HCT116 (cell line): ENCODE measurements at places on chromosomes 1 and 21.
A peak's percentile ranks its signal among the peaks of the same experiment; 100 is the strongest.

GRCh38 chr1:50604580-50604979, 181.3 kb upstream of the DMRTA2 start:
- DNase-seq: no peak

DNA sequence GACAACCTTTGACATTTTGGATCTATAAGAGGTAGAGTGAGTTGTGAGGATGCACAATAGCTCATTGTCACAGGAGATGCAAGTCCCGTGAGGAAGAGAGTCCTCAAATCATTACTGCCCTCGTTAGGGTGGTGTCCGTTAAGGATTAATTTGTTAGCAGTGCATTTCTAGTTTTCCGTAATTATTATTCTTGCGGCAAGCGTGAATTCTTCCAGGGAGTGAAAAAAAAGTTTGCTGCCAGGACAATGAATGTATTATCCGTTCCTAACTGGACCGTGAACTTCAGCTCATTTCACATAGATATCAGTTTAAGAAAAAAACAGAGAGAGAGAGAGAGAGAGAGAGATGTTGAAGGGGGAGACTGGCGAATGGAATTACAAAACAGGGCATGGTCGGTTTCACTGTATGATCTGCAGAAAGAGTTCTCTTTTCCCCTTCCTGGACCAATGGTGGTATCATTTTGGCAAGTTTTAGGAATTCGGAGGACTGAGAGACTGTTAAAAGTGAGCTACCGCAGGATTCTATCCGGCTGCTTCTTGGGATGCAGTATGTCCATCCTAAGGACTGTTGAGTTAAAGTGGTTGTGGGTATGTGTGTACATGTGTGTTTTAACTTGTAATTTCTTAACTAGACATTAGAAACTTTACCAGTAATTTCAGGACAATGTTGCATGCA, 216.0 kb upstream of the NFIA start:
- DNase-seq: no peak

- DNase-seq: no peak
Measured at GRCh38 chr1:222583079-222583478, 6.7 kb downstream of the TAF1A start.

DNA sequence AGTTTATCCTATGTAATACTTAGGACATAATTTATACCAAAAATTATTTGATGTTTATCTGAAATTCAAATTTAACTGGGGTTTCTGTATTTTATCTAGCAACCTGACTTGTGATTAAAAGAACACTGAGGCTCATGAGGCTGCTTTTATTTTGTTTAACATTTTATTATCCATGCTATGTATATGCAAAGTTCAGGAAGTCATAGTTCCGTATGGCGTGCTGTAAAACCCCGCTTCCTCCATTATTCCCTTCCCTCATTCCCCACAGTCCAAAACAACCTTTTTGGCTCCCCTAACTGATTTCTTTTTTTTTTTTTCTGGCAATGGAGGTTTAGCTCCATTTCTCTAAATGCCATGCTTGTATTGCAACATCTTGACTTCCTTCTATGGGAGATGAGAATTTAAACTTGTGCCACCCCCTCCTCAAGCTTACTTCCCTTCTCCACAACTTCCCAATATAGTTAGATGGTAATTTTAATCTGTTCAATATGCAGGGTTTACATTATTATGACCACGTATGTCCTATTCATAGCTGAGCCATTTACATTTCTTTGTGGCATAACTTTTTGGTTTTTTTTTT, 138.0 kb upstream of the DNAH14 start:
- no peak for DNase-seq

- no peak for DNase-seq
Measured at GRCh38 chr1:165703648-165704047, 5.3 kb upstream of the ALDH9A1 start.

GRCh38 chr1:33641104-33641830, 168.8 kb downstream of the ZSCAN20 start:
- DNase-seq: peak; percentile 32

DNA sequence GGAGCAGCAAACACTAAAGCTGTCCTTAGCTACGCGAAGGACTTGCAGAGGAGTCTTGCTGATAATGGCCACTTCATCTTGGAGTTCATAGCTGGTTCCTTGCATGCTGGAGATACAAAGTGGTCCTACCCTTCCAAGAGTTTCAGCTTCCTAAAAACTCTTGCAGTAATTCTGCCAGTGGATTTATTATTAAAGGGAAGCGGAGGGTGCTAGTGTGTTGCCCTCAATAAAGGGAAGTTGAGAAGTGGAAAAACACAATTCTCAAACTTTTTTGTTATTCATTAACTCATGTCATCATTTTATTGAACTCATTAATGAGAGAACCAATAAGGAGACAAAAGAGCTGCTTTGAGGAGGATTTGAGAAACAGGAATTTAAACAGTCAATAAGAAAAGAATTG, 6.5 kb upstream of the HAPLN2 start:
- DNase-seq: no peak

DNA sequence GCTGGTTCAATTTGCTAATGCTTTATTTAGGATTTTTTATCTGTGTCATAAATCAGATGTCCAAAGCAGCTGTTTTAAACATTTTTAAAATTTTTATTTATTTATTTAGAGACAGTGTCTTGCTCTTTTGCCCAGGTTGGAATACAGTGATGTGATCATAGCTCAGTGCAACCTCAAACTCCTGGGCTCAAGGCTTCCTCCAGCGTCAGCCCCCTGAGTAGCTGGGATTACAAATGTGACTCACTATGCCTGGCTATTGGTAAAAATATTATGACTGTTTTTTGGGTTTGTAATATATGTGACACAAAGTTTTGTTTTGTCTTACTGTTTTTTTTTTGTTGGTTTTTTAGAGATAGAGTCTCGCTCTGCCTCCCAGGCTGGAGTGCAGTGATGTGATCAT, 11.8 kb downstream of the ZBED6 start:
- DNase-seq: no peak

DNA sequence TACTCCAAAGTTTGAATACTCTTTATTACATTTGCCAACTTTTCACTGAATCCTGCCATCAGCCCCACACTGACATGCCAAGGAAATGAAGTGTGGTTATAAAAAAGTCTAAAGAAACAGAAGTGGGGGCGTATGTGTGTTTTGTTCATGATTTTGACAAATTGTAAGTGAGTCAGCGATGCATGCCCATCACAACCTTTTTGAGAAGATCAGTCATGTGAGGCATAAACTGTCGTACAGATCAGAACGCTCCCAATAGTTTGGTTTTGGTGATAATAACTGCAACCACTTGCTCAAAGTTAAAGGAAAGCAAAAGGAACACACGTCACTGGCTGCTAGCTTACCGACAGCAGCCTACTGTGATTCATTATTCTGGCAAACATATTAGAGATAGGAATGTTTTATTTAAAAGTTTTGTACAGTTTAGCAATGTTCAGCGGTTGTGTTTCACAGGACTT, 95.6 kb downstream of the RGS2 start:
- no peak for DNase-seq

GRCh38 chr1:36137226-36137625, 12.1 kb downstream of the TRAPPC3 start:
- DNase-seq: no peak

GRCh38 chr1:46446646-46447498, 42.8 kb upstream of the DMBX1 start:
- peak; percentile 45 for DNase-seq

DNA sequence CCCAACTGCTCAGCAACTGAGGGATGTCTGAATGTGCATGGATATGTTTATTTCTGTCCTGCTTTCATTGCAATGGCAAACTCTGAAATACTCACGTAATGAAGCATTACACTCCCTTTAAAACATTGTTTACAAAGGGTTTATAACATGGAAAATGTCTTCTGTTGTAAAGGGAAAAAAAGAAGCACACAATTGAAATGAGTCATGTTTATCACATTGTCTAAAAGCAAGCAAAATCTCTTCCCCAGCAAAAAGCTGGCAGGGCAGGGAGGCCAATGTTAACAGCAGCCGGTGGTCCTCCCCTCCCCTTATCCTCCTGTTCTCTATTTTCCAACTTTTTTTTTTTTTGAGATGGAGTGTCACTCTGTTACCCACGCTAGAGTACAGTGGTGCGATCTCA, 3.9 kb upstream of the EFNA1 start:
- DNase-seq: no peak
